NCI-H1436 (cell line): ENCODE measurements at places on chromosomes 7 and 10.

DNA sequence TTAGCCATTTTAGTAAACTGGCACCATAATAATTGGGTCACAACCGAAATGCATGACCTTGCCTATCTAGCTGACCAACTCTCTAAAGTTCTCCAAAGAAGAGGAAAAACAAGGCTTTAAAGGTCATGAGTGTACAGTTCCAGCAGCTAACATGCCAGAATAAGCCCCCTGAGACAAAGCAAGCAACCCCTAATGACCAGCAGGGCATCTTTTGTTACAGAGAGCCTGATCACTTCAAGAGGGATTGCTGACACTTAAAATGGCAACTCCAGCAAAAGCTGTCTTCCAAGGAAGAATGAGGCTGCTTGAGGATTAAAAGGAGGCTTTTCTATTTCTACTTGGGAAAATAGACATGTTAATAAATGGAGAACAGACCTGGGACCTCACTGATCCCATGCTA lies 213.6 kb downstream of the CDC14C start:
- DNase-seq: no peak

DNA sequence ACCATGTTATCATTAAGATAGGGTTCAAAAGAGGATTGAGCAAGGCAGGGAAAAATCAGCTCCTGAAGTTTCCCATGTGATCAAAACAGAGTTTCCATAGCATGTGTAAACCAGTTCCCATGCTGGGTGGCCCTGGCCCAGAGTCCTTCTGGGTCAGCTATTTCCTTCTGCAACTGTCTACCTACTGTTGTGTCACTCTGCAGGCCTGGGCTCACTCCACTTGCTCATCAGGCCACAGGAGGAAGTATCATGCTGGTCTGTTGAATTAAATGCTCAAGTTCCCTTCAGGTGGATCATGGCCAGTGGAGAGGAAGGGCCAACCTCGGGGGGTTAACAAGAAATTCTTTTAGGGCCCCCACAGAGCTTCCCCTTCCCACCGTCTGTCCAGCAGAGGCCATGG lies 104.7 kb downstream of the GFRA1 start:
- DNase-seq: no peak

DNA sequence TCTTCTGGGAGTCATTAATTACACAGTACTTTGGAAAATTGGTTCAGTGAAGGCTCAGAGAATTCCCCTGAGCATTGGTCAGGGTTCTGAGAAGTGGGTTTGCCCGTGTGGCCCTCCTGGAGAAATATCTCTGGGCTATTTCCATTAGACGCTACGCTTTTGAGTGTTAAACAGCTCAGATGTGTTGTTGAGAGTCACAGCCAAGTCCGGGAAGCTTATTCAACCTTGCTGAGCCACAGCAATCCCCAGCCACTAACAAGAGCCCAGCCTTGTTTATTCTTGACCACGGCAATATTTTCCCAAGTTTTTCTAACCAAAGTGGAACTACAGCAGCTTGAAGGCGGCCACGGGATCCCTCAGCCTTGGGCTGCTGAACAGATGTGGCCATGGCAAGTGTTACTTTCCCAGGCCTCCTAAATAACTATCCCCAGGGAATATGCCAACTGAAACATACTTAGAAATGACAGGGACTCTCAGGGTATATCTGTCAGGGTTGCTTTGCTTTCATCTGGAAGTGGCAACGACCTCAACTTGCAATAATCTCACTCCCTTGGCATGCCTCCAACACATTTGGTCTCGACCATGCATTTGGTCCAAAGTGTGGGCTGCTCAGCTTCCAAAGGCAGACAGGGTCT lies 214.7 kb downstream of the EMX2 start:
- DNase-seq: peak; percentile 4

DNA sequence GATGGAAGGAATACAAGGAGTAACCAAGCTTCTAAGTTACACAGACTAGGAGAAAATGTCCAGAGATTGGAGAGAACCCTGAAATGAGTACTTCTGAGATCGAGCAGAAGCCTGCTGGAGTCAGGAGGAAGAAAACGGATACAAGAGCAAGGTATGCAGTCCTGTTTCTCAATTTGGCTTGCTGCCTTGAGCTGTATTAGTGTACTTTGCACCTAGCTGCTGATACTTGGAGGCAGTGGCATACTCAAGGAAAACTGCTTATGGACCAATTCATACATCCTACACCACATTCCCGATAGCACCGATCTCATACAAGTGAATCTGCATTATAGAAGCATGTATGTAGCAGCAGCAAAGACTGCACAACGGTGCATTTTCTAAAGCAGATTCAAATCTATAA lies 14.4 kb downstream of the PIP4K2A start:
- DNase-seq: no peak

DNA sequence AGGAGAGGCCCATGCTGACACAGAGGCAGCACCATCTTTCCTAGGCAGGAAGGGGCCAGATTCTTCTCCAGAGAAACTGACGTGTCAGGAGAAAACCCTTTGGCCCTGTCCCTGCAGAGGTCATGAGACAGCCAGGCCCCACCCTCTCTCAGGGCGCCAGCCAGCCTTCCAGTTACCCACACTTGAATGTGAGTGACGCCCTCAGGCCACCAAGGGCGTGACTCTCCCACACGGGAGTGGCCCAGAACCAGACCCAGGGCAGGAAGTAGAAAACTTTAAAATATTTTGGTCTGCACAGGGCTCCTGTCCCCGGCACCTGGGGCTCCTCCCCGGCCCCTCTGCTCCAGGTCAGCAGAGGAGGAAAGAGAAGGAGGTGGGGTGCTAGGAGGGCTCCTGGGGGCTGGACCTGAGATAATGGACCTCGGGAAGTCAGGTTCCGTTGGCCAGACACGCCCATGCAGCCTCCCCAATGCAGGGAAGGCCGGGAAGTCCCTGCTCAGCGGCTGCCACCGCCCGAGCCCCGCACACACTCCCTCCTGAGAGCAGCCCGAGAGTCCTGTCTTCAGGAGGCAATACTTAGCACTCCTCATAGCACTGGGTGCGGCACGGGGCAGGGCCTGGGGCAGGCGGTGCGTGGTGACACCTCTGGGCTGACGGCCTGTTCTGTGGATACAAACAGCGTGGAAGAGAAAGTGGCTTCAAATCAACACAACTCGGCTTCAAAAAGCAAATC lies 67.0 kb upstream of the CFAP46 start:
- no peak for DNase-seq

DNA sequence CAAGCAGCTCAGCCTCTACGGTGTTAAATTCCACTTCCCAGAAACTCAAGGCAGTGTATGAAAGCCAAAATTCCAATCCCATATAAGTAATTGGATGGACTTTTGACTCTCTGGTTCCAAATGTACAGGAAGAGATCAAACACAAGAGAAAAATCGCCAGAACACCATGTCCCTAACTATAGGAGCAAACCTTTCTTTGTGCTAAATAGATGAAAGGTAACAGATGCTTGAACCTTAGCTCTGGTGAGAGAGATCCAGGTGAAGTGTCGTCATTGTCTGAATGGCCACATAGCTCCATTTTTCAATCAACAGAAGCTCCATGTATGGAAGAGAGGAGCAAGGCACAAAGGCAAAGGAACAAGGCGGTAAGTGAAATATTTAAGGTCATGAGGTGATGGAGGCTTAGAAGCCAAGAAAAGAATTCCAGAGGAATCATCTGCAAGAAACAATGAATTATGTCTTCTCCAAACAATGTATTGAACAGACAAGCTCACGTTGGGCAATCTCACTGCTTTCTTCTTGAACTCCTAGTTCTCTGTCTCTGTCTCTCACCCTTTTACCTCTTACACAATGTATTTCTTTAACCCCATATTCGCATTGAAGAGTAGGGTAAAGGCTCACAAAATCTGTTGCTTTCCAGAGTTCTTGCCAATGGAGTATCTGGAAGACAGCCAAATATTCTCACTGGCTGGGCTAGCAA lies 585.1 kb downstream of the GATA3 start:
- no peak for DNase-seq

DNA sequence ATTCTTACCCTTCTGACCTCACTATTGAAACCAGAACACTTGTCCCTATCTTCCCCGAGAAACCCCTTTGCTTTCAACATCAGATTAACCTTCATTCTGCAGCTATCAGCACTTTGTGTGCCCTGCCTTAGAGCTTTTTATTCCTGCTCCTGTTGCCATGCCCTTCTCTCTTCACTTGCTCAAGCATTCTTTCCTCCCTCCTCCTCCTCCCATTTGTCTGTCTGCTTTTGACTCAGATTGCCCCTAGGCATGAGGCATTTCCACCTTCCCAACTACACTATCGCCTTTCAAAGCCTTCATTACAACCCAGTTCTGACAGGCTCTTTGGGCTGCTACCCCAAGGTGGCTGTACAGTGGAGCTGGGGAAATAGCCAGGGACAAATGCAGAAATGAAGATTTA lies 143.3 kb downstream of the SLC25A13 start:
- no peak for DNase-seq

- DNase-seq: no peak
Observed at GRCh38 chr10:31132681-31133244, 101.1 kb upstream of the ZNF438 start.

- DNase-seq: no peak
Observed at GRCh38 chr7:13282377-13282980, 595.0 kb downstream of the ARL4A start.

DNA sequence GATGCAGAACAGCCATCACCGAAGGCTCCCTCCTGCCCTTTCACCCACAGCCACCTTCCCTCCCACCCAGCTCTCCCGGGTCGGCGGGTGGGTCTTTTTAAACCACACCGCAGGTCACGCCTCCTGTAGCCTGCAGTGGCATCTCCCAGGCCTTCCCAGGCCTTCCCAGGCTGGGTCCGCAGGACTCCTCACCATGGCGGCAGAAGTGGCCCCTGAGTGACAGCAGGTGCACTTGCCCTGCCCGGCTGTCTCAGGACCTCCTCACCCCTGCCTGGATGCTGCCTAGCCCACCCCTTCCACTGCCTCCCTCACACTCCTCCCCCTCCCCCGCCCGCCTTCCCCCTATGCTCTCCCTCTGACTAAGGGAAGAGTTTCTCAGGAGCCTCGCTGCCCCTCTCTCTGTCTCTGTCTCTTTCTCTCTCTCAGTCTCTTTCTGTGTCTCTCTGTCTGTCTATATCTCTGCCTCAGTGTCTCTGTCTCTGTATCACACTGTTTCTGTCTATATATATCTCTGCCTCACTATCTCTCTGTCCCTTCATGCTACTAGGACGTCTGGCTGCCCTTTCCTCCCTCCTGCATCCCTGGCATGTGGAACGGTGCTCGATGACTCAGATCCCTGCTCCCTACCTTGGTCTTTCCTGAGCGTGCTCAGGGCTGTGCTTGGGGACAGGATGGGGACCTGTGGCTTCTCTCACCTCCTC lies 57.5 kb downstream of the GLRX3 start:
- DNase-seq: no peak

- peak; percentile 43 for DNase-seq
Observed at GRCh38 chr7:94907026-94907810, at the start of gene PPP1R9A. TSS of gene PPP1R9A (plus strand) at chr7:94907594. CDS start at chr7:94910114, 2,520 bp downstream.

GRCh38 chr10:11145495-11145855 lies 127.8 kb downstream of the CELF2 start:
- no peak for DNase-seq

DNA sequence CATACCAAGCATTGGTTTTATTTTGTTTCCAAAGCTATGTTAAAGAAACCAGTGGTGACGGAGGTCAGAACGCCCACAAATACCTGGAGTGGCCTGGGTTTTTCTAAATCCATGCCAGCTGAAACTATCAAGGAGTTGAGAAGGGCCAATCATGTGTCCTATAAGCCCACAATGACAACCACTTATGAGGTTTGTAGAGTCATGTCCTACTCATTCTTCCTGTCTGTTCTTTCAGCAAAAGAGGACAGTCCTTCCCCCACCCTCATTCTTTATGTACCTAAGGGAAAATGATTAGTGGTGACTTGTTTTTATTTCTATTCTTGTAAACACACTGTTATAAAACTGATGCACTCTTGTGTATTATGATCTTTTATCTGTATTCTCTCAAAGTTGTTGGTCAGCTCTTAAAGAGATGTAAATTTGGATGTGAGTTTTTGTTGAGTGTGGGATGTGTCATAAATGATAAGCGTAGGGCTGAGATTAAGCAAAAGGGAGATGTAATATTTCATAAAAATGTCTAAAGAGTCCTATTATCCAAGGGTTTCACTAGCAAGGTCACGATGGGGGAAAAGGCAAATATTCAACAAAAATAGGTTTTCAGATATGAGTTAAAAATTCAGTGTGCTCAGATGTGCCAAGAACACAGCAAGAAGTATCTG lies 294.4 kb downstream of the BICC1 start:
- no peak for DNase-seq

DNA sequence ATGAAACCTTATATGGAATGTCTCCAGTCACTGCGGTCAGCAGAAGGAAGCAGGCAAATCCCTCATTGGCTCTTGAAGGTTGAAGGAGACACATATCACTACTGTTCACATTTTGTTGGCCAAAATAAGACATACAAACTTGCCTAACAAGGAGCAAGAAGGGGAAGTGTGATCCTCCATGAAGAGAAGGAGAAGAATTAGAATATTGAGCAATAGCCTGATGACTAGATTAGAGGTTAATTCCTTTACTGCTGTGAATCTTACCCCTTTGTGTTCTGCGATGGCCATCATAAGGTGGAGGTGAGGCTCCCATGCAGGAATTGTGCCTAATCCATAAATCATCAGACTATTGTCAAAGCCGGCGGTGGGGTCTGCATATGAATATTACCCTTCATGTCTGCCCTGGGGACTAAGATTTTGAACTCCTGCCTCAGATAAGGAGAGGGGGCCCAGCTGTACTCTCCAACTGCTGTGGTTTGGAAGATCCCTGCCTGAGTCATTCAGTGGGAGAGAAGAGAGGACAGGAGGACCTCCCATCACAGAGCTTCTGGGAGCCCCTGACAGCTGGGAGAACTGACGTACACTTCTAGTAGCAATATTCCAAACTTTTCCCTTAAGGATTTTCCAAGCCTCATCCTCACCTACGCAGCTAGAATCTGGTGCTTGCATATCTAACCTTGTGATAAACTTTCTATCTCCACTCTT lies 398.5 kb downstream of the REEP3 start:
- DNase-seq: no peak

GRCh38 chr7:96118449-96119001 lies 203.4 kb downstream of the SLC25A13 start:
- no peak for DNase-seq

DNA sequence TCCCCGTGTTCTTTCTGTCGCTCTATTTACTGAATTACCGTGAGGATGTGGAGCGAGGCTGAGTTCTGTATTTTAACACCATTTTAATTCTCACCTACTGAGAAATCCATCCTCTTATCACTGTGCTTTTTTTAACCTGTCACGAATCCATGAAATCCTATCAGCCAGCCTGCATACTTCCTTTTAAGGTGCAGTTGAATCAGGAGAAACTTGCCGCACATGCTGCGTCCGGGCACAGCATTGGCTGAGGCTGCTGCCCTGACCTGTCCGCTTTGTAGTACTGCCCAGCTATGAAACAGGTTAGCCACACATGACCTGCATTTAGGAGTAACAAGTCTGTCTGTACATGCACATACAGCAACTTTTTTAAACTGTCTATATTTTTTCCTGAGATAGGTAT lies 82.5 kb downstream of the EGFR start:
- no peak for DNase-seq

- no peak for DNase-seq
Observed at GRCh38 chr10:83017076-83017867, 1122.0 kb upstream of the GHITM start.

GRCh38 chr7:117673839-117674238 lies 194.0 kb downstream of the CFTR start:
- DNase-seq: no peak
